ENCODE measurements at places on chromosomes 12 and 14.

DNA sequence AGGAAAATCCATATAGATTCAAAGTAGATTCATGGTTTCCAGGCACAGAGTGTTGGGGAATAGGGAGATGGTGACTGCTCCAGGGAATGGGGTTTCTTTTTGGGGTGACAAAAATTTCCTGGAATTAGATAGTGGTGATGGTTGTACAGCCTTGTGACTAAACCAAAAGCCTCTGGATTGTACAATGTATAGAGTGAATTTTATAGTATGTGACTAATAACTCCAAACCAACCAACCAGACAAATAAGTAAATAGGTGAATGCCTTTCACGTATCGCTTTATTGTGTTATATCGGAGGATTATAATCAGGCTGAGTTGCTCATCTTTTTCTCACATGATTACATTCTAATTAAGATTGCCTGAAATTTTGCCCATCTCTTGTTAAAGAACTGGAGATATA lies 24.6 kb upstream of the PPFIBP1 start:
- no peak for DNase-seq

DNA sequence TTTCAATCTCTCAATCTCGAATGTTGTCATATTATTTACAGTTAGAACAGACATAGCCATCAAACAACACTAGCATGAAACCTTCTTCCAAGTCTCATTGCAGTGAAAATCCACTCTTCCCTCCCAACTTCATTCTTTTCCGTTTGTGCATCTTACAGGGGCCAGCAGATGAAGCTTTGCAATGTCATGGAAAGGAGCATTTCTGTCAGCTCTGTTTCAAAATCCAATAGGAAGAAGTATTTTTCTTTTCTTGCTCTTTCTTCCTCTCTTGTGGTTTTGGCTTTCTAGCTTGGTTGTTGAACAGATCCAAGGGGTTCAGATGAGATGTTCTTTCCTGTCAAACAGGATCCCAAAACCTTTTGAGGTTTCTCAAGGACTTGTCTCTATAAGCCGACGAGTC lies 416.6 kb downstream of the AEBP2 start:
- no peak for DNase-seq

GRCh38 chr14:69580009-69580577 lies 5.4 kb upstream of the CCDC177 start:
- DNase-seq, result peak; percentile 33

DNA sequence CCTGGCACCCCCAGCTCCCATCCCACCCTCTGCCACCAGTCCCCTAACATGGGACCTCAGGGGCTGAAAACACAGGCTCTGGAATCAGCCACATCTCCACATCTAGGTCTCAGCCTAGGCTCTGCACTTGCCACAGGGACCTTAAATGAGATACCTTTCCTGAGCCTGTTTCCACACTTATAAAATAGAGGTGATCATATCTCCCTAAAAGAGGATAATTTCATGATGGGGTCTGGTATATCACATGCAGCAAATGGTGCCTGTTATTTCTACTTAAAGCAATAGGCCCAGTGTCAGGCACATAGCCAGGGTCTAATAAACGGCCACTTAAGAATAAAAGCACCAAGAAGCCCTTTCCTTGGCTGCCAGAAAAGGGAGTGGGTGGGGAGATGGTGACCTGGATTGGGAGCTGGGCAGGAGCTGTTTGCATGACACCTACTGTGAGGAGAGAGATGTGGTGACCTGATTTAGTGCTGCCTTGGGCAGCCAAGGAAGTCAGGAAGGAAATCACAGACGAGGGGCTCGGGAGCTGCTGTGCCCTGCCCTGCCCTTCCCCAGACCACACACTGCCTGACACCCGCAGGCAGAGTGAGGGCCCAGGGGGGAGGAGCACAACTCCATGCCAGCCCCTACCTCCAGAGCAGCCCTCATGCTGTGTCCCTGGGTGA lies 71.2 kb downstream of the IRF2BPL start:
- no peak for DNase-seq

- DNase-seq, result no peak
Observed at GRCh38 chr14:50218501-50218900, 12.9 kb downstream of the SOS2 start.

- no peak for DNase-seq
Observed at GRCh38 chr12:122867691-122868461, 28.0 kb downstream of the VPS37B start.

DNA sequence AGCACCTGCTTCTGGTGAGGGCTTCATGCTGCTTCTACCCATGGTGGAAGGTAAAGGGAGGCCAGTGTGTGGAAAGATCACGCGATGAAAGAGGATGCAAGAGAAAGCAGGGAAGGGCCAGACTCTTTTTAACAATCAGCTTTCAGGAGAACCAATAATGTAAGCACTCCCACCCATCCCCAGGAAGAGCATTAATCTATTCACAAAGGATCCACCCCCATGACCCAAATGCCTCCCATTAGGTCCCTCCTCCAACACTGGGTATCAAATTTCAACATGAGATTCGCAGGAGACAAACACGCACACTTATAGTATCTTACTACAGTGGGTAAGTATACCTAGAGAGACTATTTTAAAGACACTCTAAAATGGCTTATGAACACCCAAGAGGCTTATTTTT lies 80.5 kb upstream of the TMCC3 start:
- no peak for DNase-seq

DNA sequence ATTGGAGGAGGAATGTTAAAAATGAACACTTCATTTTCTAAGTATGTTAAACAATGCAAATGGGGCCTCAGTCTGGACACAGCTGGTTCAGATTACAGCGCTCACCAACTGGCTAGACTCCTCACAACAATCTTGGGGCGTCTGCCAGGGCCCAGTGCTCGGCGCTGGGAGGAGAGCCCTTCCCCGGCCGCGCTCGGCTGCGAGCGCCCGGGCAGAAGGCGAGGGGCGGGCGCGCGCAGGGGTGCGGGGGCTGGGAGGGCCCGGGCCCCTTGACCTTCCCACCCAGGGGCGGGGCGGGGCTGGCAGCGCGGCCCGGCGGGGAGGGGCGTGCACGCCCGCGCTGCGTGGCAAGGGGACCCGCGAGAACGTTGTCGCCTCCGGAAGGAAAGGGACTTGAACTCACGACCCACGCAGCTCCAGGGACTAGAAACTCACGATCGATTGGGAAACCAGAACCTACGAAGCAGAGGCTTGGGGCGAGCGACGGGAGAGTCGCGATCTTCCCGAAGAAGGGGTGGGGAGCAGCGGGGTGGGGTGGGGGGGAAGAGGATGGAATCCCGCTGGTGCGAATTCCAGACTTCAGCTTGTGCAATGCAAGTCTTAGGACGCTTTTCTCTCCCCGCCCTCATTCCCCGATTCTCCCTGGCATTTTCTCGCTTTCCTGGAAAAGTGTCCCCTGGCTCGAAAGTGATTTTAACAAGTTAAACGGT lies at the start of gene FBLN5:
Gene FBLN5, minus strand, starts transcription at position 220 of the 710 bp plus-strand sequence. CDS start 465 bp downstream, outside the sequence.
- peak; percentile 62 for DNase-seq

GRCh38 chr14:54709444-54709843 lies 142.5 kb downstream of the SAMD4A start:
- DNase-seq, result no peak

- no peak for DNase-seq
Observed at GRCh38 chr12:12585115-12585863, 22.6 kb upstream of the DUSP16 start.

DNA sequence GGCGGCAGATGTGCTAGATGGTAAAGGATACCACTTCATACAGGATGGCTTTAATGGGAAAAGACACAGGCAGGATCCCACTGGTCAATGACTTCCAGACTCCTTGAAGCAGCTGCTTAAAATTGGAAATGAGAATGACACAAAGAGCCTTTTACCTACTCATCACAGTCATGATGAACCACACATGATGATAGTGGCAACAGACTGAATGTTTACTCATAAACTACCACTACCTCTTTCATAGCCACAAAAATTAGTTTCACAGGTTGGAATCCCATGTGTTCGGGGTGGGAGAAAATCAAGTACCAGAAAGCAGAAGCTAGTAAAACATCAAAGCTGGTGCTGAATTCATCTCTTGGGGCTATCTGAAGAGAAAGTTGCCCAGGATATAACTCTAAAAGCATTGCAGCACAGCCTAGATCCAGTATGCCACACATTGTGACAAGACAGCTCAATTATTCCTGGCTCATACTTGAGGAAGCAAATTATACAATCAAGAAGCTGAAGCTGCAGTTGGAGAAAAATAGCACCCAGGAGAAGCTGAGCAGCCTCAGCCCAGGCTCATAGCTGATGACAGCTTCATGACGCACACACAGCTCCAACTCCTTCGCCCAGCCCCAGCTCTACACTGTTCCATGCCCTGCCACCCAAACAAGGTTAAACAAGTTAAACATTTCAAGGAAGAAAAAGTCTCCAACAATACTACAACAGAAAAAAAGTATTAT lies 29.0 kb upstream of the C12orf50 start:
- DNase-seq, result no peak

DNA sequence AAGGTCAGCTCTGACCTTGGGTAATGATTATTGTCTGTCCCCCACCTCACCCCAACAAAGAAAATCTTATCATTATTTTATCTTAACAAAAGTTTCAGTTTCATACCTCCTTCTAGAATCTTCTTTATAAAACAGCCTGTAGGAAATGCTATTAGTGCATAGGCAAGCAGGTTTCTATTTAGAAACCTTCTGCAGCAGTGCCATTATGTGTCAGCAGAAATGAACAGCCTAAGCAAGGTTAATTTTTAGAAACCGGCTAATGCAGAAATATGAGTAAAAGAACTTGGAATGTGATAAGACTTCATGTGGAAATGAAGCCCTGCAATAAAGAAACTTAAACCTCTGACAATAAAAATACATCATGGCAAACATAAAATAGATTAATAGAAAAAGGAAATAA lies 814.4 kb downstream of the FSCB start:
- no peak for DNase-seq

DNA sequence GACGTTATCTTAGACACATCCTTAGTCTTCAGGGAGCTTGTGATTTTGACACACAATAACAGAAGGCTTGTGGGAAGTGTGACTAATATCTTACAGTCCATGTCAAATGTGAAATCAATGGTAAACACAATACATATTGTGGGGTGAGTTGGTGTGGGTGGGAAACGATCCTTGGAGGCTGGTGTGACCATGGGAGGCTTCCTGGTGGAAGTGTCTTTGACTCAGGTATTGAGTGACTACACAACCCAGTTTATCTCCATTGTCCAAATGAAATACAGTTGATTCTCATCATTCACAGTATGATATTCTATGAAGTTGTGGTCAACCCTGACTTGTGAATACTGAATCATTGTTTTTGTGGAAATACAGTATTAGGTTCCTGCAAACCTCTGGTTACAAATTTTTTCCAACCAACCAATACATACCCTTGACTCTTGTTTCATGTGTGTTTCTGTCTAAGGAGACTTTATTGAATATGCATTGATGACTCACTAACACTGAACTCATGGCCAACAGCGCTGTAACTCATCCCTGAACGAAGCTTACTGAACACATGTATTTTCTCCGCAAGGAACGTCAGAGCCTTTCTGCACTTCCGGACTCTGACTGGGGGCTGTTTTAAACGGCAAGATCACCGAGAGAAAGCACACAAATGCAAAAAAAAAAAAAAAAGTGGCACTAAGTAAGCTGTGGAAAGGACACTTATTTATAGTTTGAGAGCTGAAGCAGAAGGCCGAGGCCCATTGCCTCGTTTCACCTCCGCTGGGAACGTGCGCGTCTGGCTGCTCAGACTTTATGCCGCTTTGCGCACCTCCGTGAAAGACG lies 59.0 kb downstream of the CLMN start:
- DNase-seq, result peak; percentile 76

- peak; percentile 27 for DNase-seq
Observed at GRCh38 chr14:105076805-105077648, 11.8 kb upstream of the GPR132 start.

DNA sequence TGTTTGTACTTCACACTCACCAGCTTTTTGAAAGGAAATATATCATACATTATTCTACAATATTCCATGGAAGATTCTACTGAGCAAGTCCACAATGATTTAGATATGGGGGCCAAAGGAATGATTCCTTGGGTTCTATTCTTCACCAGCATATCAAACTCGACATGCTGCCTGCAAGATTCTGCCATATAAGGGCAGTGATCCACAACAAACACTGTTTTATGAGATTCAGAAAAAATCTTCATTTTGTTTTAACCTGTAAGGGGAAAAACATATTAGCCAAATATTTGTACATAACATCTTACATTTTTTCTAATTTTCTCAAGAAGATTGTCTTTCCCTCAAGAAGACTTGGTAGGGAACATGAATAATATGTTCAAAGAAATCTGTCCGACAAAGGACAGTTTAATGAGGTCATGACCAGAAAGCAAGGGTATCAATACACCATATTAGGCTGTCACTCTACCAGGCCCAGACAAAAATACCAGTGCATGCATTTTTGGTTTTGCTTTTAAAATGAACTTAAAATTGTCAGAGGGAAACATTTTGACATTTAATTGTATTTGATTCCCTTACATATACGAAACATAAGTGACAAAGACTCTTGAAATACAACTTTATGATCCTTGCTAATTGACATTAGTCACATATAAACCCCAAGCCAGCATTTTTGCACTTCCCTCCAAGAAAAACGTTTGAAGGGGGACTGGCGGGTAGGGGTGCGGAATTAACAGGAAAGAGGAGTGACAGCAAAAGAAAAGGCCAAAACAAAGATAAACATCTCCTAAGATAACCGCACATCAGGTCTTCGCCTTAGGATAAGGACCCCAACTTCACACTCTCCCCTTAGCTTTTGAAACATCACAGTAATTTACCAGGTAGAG lies 980 bp downstream of the INTS13 start:
- DNase-seq, result no peak

DNA sequence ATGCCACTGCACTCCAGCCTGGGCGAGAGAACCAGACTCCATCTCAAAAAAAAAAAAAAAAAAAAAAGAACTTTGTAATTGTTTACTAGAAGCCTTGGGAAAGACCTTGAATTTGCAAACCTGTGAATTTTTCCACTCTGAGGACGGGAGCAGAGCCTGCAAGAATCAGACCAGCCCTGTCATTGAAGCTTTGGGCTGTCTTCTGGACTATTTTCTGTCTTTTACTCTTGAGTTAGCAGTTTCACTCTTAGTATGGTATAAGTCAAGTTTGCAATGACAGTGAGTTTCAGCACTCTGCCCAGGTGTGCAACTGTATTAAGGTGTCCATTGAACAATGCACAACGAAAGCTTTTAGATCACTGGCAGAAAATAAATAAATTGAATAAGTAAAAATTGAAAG lies 81.4 kb upstream of the KRAS start:
- DNase-seq, result no peak

GRCh38 chr14:105078294-105078693 lies 13.1 kb upstream of the GPR132 start:
- DNase-seq, result no peak

- DNase-seq, result no peak
Observed at GRCh38 chr14:61331992-61332657, 10.7 kb downstream of the PRKCH start.
